Stimulated activated naive CD4-positive, alpha-beta T cell treated with Interleukin-2 at 50 U/mL for 16 hours (primary cell): ENCODE measurements at places on chromosomes 11 and 22.

DNA sequence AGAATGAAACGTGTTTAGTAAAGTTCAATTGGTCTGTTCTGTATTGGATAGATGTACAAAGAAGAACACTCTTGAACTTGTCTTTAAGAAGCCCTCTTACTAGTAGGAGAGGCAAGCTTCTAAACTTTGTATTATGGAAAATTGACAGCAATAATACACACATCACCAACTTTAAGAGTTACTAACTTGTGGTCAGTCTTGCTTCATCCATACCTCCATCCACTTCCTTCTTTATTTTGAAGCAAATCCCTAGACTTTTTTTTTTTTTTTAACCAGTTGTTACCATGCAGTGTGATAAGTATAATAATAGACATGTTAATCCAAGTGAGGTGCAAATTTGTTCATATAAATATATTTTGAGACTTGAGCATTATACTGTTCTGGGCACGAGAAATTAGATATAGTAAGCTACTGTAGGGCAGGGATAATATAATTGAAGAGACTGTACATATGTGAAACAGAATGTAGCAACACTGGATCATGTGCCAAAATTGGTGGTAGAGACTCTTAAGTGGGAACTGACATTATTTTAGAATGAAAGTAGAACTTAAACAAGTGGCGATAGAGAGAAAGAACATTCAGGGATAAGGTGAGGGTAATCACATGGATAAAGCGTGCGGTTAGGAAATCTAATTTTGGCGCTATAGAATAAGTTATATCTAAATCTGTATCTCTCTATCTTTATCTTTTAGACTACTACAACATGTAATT, 6.5 kb downstream of the FAR1 start:
- no peak for DNase-seq

GRCh38 chr11:2083411-2083810, 55.8 kb downstream of the IGF2 start:
- DNase-seq, result no peak

DNA sequence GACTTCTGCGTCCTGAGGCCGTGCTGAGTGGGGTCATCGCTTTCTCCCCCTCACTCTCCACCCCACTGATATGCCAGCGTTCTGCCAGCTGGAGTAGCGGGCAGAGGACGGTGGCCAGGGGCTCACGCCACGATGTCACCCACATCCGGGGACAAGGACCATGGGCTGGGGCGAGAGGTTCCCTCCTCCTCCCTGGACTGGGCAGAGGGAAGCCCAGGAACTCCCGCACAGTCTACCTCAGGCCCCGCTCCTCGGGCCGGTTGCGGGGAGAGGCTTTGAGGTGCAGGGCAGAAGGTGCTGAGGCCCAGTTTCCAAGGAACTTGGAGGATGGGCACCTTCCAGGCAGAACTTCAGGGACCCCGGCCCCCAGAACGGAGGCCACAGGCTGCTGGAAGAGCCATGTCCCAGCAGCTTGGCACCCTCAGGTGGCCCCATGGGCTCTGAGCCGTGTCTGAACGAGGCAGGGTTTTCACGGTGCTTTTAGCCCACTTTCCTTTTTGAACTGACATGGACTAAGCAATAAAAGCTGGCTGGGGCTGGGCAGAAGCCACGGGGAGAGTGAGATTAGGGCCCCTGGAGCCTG, 25.4 kb downstream of the ADAMTS15 start:
- no peak for DNase-seq

GRCh38 chr11:119942583-119943297, 195.2 kb downstream of the TRIM29 start:
- DNase-seq, result no peak

DNA sequence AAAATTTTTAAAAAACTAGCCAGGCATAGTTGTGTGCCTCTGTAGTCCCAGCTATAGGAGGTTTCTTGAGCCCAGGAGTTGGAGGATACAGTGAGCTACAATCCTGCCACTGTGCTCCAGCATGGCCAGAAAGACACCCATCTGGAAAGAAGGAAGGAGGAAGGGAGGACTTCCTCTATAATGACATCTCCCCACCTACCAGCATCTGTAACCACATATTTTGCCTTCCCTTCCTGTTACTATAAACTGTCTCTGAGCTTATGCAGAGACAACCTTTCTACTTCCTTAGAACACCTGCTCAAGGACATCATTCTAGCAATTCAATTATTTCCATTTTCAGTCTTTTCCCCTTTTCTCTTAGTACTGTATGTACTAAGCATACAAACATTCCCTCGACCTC, 2.2 kb upstream of the NUP160 start:
- DNase-seq, result no peak

GRCh38 chr11:18775492-18776292, 15.9 kb downstream of the PTPN5 start:
- no peak for DNase-seq

GRCh38 chr11:126464796-126465195, 109.3 kb downstream of the ST3GAL4 start:
- DNase-seq, result no peak
